ENCODE measurements at places on chromosomes 4 and X. TPM values are rescaled to one million over a fixed set of nuclear protein-coding genes. Genes with fewer than 3 reads are reported as not detected.

DUSP9 gene
- polyA plus RNA-seq = 0.06 TPM

SLC9A7 gene
- under 0.01 TPM for polyA plus RNA-seq

FAM241A gene
- 1.2 TPM for polyA plus RNA-seq

CACNA1F gene
- 0.70 TPM for polyA plus RNA-seq

SPINK2 gene
- 0.99 TPM for polyA plus RNA-seq

CBR4 gene
- 8.4 TPM for polyA plus RNA-seq

TXK gene
- 7.5 TPM for polyA plus RNA-seq

MTMR8 gene
- 1.8 TPM for polyA plus RNA-seq

GC gene
- polyA plus RNA-seq = not detected

OGT gene
- polyA plus RNA-seq = 7.8 TPM

USP26 gene
- polyA plus RNA-seq = not detected

POU4F2 gene
- polyA plus RNA-seq = not detected

TRO gene
- polyA plus RNA-seq = 1.2 TPM

TCEAL6 gene
- polyA plus RNA-seq = not detected

LONRF3 gene
- 4.2 TPM for polyA plus RNA-seq

HSFX4 gene
- polyA plus RNA-seq = not detected

PAK3 gene
- polyA plus RNA-seq = 0.26 TPM

EPHA5 gene
- polyA plus RNA-seq = 0.15 TPM

LRCH2 gene
- polyA plus RNA-seq = 0.23 TPM

NEUROG2 gene
- not detected for polyA plus RNA-seq

STS gene
- polyA plus RNA-seq = 6.0 TPM

NHS gene
- polyA plus RNA-seq = under 0.01 TPM

SEPTIN11 gene
- 46.0 TPM for polyA plus RNA-seq

MUC7 gene
- not detected for polyA plus RNA-seq

XPNPEP2 gene
- 1.8 TPM for polyA plus RNA-seq

AMOT gene
- polyA plus RNA-seq = 3.0 TPM

ODAM gene
- polyA plus RNA-seq = not detected

OPN1MW2 gene
- not detected for polyA plus RNA-seq

MAGIX gene
- 7.7 TPM for polyA plus RNA-seq

CXorf49 gene
- not detected for polyA plus RNA-seq

EXOC1 gene
- 18.3 TPM for polyA plus RNA-seq

PIM2 gene
- 6.6 TPM for polyA plus RNA-seq

ZXDA gene
- 0.69 TPM for polyA plus RNA-seq

RIPPLY1 gene
- polyA plus RNA-seq = not detected

FABP2 gene
- polyA plus RNA-seq = 167 TPM

POU3F4 gene
- not detected for polyA plus RNA-seq

CPE gene
- polyA plus RNA-seq = 5.4 TPM

BMP2K gene
- polyA plus RNA-seq = 15.5 TPM

EREG gene
- 0.92 TPM for polyA plus RNA-seq

SOD3 gene
- 28.9 TPM for polyA plus RNA-seq

CLNK gene
- not detected for polyA plus RNA-seq

KCND1 gene
- polyA plus RNA-seq = not detected
